ENCODE measurements at places on chromosomes 3 and 15. TPM values are rescaled to one million over a fixed set of nuclear protein-coding genes. Genes with fewer than 3 reads are reported as not detected.

GRCh38 chr3:113557374-113557773, 25.0 kb downstream of the SIDT1 start:
- DNase-seq = no peak

DNA sequence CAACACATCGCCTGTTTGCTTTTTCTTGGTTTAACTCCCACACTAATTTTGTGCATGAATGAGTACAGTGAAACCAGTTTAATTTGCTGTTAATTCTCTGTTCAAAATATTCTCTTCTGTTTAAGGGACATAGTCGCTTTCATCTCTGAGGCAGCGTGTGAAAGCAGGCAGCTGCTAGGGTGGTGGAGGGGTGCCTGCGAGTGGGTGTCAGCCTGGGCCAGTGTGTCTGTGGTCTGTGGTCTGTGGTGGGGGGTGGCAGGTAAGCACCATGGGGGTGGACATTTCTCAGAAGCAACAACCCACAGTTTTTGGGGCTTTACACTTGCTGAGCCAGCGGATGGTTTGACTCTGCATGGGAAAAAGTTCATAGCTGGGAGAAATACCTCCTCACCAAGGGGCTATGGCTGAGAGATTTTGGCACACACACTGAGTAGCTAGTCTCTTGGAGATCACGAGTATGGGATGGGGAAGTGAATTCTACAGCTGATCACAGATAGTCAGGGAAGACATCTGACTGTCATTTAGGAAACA, 109.2 kb downstream of the EPHB1 start:
- no peak for DNase-seq

GRCh38 chr3:179196098-179196497, 47.9 kb downstream of the PIK3CA start:
- no peak for DNase-seq

Gene CDV3
- 90.2 TPM for total RNA-seq

Gene PRR20G
- total RNA-seq = not detected

Gene TNK2
- 17.4 TPM for total RNA-seq

GRCh38 chr15:45331972-45332371, 46.4 kb downstream of the GATM start:
- peak; percentile 71 for DNase-seq

DNA sequence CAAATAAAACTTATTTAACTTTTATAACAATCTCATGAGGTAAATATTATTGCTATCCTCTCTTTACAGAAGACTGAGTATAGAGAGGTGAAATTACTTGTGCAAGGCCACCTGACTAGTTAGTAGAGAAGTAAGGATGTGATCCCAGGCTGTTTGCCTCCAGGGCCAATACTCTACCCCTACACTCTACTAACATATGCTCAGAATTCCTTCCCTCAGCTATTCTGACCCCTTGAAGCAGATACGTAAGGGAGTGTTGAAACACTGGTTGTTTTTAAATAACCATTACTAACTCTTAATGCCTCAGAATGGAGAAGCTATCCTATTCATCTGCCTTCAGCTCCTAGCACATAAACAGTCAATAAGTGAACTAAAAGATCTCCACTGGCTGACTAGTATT, 24.1 kb downstream of the CSTA start:
- no peak for DNase-seq

Gene RPL15
- 2,171 TPM for total RNA-seq

- no peak for DNase-seq
These were observed 11.7 kb downstream of the DLG1 start for GRCh38 chr3:197286678-197287077.

DNA sequence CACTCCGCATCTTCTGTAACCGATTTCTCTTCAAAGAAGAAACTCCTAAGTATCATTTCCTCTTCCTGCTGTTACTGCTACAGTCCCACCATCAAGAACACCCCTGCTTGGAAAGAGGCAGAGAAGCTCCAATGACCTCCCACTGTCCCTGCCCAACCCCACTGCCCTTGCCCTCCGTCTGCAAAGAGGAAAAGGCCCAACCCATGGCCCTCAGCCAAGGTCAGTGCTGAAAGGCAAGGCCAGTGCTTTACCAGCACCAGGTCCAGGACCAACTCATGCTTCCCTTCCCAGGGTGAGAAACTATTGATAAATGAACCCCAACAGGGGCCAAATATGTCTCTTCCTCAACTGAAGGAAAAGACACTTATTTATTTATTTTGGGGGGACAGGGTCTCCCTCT, 22.5 kb downstream of the FAM240A start:
- no peak for DNase-seq

Gene RNF168
- total RNA-seq = 18.2 TPM

Gene ARGFX
- total RNA-seq = not detected

DNA sequence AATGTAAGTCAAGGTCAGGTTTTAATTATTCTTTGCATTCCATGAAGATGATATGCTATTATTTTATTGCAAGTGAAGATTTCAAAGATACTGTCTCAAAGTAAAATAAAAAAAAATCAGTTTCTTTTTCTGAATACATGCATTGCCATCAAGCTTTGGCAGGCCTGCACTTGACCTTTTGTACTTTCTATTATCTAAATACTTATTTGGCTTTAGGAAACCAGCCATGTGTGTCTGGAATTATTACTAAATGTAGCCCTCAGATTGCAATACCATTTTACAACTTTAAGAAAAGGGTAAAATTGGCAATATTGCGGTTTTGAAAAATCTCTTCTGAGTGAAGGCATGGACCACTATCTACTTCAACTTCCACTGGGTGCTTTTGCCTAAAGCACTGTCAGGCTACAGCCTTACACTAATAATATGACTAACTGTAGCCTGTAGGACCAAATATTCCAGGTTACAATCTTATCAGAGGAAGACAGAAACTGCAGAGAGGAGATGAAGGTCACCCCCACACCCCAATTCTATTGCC, 349.4 kb upstream of the DCBLD2 start:
- DNase-seq = no peak

DNA sequence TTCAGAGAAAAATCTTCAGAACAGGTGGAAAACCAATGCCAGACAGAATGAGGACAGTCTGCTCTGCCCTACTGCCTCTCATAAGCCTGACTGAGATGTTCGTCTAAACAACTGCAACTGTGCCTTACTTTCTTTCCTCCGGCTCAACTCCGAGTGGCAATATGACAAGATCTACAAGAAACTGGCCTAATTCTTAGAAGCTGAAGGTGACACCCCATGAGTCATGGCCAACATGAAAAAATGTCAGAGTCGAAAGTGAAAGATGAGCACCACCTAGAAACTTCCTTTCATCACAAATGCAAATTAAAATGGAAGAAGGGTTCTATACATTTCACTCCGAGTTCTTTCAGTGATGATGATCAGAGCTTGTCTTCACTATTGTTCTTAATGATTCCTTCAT, 12.9 kb downstream of the PCYT1A start:
- DNase-seq = no peak

- no peak for DNase-seq
These were observed 119.7 kb downstream of the WNT5A start for GRCh38 chr3:55367384-55367783.

Gene TLR9
- total RNA-seq = not detected

GRCh38 chr3:194072097-194072428, 63.9 kb upstream of the HES1 start:
- DNase-seq = no peak

DNA sequence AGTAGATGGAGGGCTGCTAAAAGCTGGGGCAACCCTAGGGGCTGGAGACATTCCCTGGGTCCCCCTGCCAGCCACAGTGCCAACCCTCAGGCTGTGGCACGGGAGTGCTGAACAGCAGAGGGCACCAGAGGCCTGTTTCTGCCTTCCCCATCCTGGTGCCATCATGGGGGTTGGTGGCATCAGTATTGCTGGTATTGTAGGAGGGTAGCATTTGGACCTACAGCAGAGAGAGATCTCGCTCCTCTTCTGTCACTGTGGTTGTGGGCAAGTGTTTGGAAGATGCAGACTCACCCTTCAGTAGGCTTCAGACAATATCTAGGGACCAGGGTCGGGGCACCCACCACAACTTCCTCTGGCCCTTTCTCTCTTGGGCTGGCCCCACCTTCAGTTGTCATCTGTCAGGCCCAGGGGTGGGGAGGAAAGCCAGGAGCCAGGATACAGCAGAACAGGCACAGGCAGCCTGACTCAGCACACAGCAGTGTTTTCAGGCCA, 123.5 kb downstream of the RPLP1 start:
- DNase-seq = no peak

Gene RPL29
- 933 TPM for total RNA-seq

All from skin of body (tissue), 3 donors.